ENCODE measurements at places on chromosomes 7 and 10. TPM values are rescaled to one million over a fixed set of nuclear protein-coding genes. Genes with fewer than 3 reads are reported as not detected.

The MYPN gene
- total RNA-seq = not detected

The ETV1 gene
- 1.9 TPM for total RNA-seq

The ZNF425 gene
- total RNA-seq = 0.91 TPM

GRCh38 chr7:129146237-129146979 is 1.9 kb downstream of the TSPAN33 start:
- peak overlapping the region; percentile 62 for H3K4me3 ChIP-seq
- no peaks in the 10 kb centered on the region for H3K36me3 ChIP-seq
- no peak overlapping the region for H3K27ac ChIP-seq
- DNase-seq = no peak

DNA sequence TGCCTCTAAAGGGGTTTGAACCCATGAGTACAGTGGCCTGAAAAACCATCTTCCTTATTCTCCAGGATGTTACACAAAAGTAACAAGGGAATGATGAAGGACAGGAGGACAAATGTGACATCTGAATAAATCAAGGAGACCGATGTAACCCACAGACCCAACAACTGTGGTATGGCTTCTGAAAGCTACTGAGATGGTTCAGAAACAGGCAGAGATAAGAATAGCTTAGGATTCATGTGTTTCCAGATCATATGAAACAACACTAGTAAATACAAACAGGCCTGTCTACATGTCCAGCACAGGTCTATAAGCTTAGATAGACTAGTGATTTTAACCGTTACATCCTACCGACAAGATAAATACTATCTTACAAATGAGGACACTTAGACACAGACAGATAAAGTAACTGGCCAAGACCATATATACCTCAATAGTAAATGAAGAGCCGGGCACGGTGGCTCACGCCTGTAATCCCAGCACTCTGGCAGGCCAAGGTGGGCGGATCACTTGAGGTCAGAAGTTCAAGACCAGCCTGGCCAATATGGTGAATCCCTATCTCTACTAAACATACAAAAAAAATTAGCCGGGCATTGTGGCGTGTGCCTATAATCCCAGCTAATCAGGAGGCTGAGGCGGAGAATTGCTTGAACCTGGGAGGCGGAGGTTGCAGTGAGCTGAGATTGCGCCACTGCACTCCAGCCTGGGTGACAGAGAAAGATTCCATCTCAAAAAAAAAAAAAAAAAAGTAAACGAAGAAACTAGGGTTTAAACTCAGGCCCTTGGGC is 88.7 kb downstream of the SORBS1 start:
- DNase-seq = no peak
- no peaks in the 10 kb centered on the region for H3K36me3 ChIP-seq
- peaks cover 9% of the 10 kb centered on the region for H3K27me3 ChIP-seq
- peaks cover under 1% of the 10 kb centered on the region for H3K4me1 ChIP-seq

- H3K4me1 ChIP-seq = no peaks in the 10 kb centered on the region
- H3K4me3 ChIP-seq = no peak overlapping the region
- H3K27ac ChIP-seq = no peak overlapping the region
- DNase-seq = no peak
- no peaks in the 10 kb centered on the region for H3K36me3 ChIP-seq
These were observed 46.5 kb downstream of the INHBA start for GRCh38 chr7:41656366-41656765.

DNA sequence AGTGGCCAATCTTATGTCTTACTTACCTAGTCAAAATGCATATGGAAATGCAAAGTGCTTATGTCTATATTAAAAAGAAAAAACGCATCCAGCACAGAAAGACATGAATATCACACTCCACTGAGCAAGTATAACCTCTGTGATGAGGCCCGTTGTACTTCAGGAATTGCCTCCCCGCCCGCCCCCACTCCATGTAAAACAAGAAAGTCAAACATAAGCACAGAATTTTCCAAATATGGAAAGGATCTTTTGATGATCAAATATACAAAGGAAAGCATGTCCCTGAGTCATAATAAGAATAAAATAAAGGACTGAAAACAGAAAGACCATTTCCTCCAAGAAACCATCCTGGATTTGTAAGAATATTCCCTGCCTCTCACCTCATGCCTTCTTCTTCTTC is 229.1 kb downstream of the BAMBI start:
- no peak overlapping the region for H3K4me3 ChIP-seq
- no peak overlapping the region for H3K27ac ChIP-seq
- H3K4me1 ChIP-seq = no peaks in the 10 kb centered on the region

GRCh38 chr7:88686468-88687229 is 72.9 kb upstream of the ZNF804B start:
- no peak overlapping the region for H3K4me3 ChIP-seq
- no peaks in the 10 kb centered on the region for H3K36me3 ChIP-seq
- DNase-seq = no peak

DNA sequence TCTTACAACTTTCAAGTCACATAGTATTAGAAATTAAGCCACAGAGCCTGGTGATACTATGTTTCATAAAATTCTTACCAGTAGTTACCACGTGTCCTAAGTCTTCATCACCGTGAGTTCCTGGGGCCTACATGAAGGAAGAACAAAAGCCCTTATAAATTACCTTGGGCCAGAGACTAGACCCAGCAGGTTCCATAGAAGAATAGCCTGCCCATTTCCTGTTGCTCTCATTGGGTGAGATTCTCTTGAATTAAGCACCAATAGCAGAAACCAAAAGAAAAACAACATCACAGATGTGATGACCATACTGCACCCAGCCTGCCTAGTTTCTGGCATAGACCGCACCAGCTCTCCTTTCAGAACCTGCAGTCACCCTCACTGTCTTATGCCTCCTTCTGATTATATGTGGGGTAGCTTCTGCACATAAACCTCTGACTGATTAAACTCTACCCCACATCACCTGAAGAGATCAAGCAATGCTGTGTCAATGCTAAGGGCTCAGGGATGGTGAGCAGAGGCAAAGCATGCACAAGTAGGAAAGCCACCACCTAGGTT is 18.0 kb upstream of the SEM1 start:
- H3K4me1 ChIP-seq = no peaks in the 10 kb centered on the region
- H3K36me3 ChIP-seq = no peaks in the 10 kb centered on the region
- H3K4me3 ChIP-seq = no peak overlapping the region
- peaks cover 8% of the 10 kb centered on the region for H3K27me3 ChIP-seq
- no peak overlapping the region for H3K27ac ChIP-seq

DNA sequence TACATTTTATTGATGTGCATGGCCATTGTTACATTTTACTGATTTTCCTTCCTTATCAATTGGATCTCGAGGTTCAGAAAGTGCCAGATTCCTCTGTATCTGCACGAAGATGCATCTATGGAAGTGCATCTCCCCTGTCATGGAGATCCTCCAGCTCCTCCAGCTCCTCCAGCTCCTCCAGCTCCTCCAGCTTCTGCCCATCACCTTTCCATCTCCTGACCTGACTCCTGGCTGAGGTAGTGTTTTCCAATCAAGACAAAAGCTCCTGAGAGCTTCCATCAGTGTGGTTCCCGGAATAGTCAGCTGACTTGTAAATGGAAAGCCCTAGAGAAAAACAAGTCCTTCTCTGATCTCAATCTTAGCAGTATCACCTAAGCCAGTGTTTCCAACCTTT is 90.8 kb upstream of the KLF6 start:
- no peak for DNase-seq
- peaks cover 49% of the 10 kb centered on the region for H3K4me1 ChIP-seq
- H3K27ac ChIP-seq = peak overlapping the region; percentile 83
- H3K27me3 ChIP-seq = no peaks in the 10 kb centered on the region
- H3K36me3 ChIP-seq = no peaks in the 10 kb centered on the region

DNA sequence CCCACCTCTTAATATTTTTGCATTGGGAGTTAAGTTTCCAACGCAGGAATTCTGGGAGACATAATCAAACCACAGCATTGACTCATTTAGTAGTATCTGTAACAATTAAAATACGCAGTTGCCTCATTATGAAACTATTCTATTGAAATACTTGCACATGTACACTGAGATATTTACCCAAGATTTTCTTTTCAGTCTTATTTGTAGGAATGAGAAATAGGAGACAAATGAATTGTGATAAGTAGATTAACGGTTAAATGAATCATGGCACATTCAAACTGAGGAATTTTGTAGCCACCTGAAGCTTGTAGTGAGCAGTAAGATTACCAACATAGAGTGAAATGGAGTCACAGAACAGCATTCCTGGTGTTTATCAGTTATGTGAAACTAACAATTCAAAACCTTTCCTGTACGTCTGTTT is 18.1 kb downstream of the RP9 start:
- no peak overlapping the region for H3K27ac ChIP-seq
- H3K36me3 ChIP-seq = peaks cover 6% of the 10 kb centered on the region
- no peaks in the 10 kb centered on the region for H3K4me1 ChIP-seq
- H3K4me3 ChIP-seq = no peak overlapping the region
- DNase-seq = no peak

DNA sequence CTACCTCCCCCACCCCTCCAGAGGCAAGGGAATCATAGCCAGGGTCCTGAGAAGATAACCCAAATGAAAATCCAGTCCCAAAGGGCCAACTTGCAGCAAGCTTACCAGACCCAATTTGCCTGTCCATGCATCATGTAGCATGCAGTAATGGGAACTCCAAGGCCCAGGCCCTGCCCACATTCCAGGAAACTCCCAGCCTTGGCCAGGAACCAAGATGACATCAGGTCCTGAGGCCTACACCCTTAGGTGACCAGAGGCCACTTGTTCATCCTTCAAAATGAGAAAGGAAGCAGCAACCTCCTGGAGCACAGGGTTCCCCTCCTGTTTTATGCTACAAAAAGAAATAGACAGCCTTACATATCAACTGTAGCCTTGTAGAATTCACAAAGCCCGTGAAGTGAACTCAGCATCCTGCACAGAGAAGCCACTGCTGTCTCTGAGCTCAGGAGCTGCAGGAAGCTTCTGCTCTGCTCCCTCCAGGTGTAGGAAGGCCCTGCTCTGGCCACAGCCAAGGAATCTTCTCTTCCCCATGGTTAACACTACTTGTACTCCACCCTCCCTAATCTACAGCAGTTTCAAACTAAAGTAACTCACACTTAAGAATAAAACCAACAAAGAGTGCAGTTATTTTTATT is 30.3 kb upstream of the GRB10 start:
- peaks cover 31% of the 10 kb centered on the region for H3K27me3 ChIP-seq
- no peak for DNase-seq
- no peaks in the 10 kb centered on the region for H3K4me1 ChIP-seq
- no peaks in the 10 kb centered on the region for H3K36me3 ChIP-seq

DNA sequence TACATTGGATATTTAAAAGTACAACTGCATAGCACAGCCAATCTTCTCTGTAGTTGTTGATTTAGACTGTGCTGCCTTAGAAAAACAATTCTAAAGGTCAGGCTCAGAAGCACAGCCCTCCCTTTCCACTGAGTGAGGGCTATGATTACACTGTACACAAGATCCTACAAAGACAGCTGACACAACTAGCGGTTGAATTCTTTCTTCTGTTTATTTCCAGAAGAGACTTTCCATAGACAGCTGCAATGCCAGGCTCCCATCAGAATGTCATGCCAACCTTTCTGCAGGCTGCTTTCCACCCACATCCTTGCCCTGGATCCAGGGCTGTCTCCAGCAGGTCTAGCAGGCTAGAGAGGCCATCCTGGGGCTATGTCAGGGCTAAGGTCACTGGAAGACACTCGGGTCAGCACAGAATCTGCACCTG is 39.3 kb downstream of the FAM13C start:
- no peaks in the 10 kb centered on the region for H3K4me1 ChIP-seq
- H3K27me3 ChIP-seq = no peaks in the 10 kb centered on the region
- no peak for DNase-seq
- no peak overlapping the region for H3K4me3 ChIP-seq

GRCh38 chr10:36506697-36507496 is 618.5 kb upstream of the ANKRD30A start:
- no peak overlapping the region for H3K4me3 ChIP-seq
- no peaks in the 10 kb centered on the region for H3K27me3 ChIP-seq
- no peaks in the 10 kb centered on the region for H3K36me3 ChIP-seq
- H3K4me1 ChIP-seq = no peaks in the 10 kb centered on the region
- no peak for DNase-seq

DNA sequence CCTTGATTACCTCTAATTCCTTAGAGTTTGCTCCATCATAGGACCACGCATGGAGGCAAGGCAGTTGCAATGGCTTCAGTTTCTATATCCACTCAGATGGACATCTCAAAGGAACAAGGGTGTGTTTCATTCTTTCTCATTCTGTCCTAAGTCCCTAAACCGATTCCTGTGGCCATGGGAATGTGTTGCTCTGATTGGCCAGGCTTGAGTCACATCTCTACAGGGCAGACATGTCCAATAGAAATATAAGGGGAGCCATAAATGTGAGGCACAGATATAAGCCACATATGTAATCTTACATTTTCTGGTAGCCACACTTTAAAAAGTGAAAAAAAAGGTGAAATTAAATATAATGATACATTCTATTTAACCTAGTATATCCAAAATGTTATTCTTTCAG is 16.9 kb upstream of the DLD start:
- H3K36me3 ChIP-seq = no peaks in the 10 kb centered on the region
- peaks cover 20% of the 10 kb centered on the region for H3K4me1 ChIP-seq
- peaks cover 2% of the 10 kb centered on the region for H3K27me3 ChIP-seq
- H3K27ac ChIP-seq = no peak overlapping the region
- DNase-seq = no peak
- no peak overlapping the region for H3K4me3 ChIP-seq

DNA sequence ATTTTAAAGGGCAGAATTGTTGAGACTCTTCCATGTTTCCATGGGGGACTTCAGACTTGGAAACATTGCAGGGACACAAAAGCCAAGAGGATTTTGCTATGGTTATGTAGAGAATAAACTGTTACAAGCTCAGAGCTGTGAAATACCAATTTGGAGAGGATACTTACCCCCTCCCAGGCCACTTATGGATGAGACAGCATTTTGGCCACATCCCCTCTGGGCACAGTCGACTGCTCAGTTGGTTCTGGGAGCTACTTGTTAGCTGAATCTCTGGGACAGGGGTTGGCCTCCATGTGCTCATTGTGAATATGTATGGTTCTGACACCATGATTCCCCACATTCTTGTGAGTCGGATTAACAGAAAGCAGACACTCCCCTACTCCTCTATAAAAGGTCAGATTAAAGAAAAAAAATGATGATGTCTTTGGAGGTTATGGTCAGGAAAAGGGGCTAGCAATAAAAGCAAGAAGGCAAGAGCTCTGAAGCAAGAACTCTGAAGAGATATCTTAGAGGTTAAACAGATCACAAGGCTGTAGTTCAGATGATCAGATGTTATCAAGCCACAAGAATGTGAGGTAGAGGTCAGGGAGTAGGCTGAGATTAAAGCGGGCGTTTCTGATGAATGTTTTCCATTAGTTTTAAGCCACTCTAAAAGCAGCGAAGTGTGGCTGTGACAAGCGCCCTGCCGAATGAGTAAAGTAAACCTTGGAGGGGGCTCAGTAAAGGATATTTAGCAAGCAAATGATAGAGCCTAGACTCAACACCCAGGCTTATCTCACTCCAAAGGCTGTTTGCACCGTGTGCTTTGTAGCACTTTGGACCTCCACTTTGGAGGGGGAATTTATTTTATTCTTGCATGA is 17.2 kb downstream of the STAMBPL1 start:
- H3K4me1 ChIP-seq = peaks cover 69% of the 10 kb centered on the region
- no peak for DNase-seq
- H3K36me3 ChIP-seq = peaks cover 49% of the 10 kb centered on the region
- H3K27ac ChIP-seq = peak overlapping the region; percentile 4
- no peak overlapping the region for H3K4me3 ChIP-seq
- no peaks in the 10 kb centered on the region for H3K27me3 ChIP-seq

- H3K4me1 ChIP-seq = no peaks in the 10 kb centered on the region
- no peaks in the 10 kb centered on the region for H3K27me3 ChIP-seq
These were observed 865.4 kb downstream of the CCSER2 start for GRCh38 chr10:85193796-85194195.
